ENCODE measurements at places on chromosomes 1 and 21. TPM values are rescaled to one million over a fixed set of nuclear protein-coding genes. Genes with fewer than 3 reads are reported as not detected.

The B3GALT5 gene
- not detected for total RNA-seq

The FCGR3A gene
- not detected for total RNA-seq

The NPHS2 gene
- total RNA-seq = not detected

The ALPL gene
- 0.36 TPM for total RNA-seq

The USH2A gene
- total RNA-seq = not detected

The POMGNT1 gene
- 65.1 TPM for total RNA-seq

The HSF2BP gene
- 0.76 TPM for total RNA-seq

The TCEA3 gene
- not detected for total RNA-seq

The FNDC5 gene
- not detected for total RNA-seq

The UMODL1 gene
- 2.5 TPM for total RNA-seq

The GJB3 gene
- total RNA-seq = not detected

The ANKRD35 gene
- 0.11 TPM for total RNA-seq

The ADAMTS5 gene
- total RNA-seq = not detected
